Ascending aorta (tissue), 2 donors: ENCODE measurements at places on chromosomes 5 and 9.

- no peak for DNase-seq
These were observed 318.4 kb upstream of the PANK3 start for GRCh38 chr5:168897387-168898122.

GRCh38 chr5:162323466-162323865 is 255.9 kb downstream of the GABRG2 start:
- DNase-seq, result no peak

DNA sequence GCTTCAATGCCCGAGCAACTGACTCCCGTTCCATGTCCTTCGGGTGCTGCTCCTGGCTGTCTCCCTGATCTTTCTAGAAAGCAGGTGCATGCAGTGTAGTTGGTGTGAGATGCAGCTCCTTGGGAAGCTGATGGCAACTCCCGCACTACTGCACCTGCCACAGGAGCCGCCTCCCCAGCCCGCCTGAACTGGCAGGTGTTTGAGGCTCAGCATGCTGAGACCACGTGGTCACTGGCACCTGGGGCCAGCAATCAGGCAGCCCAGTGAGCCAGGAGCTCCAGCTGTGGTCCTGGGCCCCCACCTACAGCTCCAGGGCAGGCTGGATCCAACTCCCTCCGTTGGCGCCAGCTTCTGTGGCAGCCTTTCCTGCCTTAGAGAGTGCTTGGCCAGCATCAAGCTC is 111.5 kb downstream of the ICE1 start:
- DNase-seq, result no peak

- no peak for DNase-seq
These were observed 100.4 kb downstream of the OSTF1 start for GRCh38 chr9:75188756-75189155.

DNA sequence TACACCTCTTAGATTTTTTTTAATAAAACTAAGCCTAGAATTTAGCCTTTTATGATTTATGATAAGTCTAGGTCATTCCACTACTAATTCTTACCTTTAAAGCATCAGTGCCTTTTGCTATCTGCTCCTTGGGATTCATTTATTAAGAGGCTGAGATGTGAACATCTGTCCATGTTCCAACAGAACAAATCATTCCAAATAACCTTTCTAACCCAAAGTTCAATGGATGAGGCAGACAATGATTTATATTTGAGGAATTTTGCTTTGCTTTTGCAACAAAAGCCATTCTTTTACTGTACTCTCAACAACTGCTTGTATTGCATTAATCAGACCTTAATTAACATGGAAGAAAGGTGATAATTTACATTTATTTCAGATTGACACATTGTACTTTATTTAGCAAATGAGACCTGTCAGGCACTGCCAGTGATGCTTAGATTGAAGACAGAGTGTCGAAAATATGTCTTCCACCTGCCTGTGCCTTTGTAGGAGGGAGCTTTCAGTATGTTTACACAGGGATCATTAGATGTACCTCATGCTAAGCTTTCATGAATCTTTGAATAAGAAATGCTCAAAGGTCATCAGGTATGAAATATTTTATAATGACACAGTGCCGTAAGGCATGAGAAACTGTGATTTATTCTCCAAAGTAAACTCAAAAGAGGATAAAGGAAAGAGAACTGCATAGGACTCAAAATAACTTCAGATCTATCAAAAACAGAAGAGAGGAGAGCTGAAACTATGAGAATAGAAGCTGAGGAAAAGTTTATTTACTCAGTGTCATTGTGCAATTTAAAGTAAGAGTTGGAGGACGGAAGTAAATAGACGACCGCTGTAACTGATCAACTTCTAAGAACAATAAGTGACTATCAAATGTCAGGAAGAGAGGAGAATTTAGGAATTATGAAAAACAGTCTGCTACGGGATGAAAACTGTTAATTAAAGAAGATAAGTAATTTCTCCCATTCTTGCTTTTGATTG is 36.7 kb upstream of the IZUMO3 start:
- DNase-seq, result no peak

- no peak for DNase-seq
These were observed 96.2 kb downstream of the RXRA start for GRCh38 chr9:134422301-134423090.

DNA sequence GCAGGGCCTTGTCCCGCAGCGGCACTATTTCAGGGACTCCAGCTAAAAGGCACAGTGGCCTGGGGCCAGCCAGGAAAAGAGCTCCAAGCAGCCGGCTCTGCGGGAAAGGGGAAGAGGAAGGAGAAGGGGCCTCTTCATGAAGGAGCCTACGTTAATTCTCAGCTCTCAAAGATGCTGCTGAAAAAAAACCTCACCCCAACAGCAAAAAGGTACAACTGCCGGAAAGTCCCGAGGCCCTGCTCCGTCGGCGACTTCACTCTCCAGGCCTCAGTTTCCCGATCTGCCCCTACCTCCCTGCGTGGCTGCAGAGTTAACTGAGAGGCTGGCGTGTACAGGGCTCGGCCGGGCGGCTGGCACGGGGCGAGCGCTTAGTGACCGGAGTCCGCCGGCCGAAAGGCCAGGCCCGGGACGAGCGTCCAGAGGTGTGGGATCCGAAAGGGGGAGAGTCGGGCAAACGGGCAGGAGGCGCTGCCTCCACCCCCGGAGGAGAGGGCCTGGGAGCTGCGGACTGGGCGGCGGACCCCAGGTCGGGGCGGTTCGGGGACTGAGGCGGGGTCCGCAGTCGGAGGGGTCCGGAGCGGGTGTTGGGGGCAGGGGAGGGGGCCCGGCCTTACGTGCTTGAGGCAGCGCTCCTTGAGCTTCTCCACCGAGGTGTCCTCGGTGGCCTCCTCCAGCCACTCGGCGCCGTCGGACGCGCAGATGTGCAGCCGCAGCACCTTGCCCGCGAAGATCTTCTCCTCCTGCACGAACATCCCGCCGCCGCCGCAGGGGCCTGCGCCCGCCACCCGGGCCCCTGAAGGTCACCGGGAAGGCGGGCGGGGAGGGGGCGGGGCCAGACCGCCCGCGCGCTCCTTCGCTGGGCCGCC is 529 bp downstream of the UBAC1 start:
- DNase-seq, result no peak

DNA sequence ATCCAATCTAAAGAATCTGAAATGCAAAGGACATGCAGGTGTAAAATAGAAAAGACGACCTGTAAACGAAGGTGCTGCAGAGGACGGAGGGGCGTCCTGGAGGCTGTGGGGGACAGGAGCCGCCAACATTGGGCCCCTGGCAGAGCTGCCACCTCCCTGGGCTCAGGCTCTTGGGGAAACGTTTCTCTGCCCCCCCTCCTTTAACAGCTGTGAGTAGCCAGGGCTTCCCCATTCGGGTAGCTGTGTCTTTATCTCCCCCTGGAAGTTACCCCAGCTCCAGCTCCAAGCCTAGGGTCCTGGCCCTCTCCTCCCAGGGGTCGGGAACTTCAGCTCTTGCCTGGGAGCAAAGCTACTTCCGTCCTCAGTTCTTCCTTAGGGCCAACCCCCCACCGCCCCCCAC is 51.5 kb downstream of the PSD2 start:
- no peak for DNase-seq

DNA sequence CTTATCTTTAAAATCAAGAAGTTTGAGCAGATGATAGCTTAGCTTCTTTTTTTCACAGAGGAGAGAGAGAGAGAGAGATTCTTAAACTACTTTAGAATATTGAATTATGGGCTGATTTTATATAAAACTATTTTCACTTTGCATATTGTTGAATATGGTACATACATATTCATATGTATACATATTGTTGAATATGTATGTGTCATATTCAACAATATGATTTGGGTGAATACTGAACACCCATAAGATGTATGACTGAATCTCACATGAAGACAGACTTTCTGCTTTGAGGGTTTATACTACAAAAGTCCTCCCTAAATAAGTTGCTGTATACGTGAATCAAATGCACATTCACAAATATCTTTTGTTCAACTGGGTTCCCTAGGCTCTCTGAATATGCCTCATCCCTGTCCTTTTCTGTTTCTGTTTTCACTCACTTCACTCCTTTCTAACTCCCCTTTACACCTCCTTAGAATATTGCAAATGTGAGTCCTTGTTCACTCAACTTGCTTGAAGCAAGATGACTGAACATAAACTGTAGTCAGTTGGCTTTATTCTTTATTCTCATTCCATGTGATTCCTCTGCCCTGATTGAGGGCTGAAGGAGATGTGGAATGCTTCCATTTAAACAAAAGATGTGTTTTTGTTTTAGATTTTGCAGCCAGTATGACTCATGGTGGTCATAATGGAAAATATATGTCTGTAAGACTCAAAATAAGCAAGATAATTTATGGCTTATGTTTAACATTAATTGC is 225.4 kb upstream of the DAB2 start:
- no peak for DNase-seq

DNA sequence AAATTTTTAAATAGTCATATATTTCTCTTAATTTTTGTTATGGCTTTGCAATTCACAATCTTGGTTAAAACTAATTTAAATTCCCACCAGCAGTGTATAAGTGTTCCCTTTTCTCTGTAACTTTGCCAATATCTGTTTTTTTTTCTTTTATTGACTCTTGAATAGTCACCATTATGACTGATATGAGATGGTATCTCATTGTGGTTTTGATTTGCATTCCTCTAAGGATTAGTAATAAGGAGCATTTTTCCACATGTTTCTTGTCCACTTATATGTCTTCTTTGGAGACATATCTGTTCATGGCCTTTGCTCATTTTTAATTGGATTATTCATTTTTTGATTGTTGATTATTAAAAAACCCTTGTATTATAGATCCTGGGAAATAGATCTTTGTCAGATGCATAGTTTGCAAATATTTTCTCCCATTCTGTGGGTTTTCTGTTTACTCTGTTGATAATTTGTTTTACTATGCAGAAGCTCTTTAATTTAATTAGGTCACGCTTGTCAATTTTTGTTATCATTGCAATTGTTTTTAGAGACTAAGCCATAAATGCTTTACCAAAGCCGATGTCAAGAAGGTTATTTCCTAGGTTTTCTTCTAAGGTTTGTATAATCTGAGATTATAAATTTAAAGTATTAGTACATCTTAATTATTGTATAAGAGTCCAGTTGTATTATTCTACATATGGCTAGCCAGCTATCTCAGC is 610.9 kb downstream of the CHSY3 start:
- DNase-seq, result no peak

GRCh38 chr9:12276505-12276904 is 416.7 kb upstream of the TYRP1 start:
- DNase-seq, result no peak

DNA sequence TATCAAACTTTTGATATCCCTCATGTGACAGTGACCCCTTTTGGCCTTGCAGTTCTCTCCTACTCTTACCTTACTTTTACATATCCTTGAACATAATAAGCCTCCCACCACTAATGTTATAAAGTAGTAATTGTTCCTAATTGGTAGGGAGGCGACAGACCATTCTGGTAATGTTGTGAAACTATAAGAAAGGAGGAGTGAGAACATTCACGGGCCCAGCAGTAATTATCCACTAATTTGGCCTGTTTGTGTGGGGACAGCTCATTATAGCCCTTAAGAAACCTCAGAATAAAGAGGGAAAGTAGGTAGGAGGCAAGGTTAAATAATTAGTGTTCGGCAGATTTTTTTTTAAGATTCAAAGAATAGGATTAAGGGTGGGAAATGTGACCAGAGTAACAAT is 1046.5 kb upstream of the ARRDC3 start:
- no peak for DNase-seq

GRCh38 chr9:97772145-97772544 is 75.0 kb upstream of the XPA start:
- no peak for DNase-seq

DNA sequence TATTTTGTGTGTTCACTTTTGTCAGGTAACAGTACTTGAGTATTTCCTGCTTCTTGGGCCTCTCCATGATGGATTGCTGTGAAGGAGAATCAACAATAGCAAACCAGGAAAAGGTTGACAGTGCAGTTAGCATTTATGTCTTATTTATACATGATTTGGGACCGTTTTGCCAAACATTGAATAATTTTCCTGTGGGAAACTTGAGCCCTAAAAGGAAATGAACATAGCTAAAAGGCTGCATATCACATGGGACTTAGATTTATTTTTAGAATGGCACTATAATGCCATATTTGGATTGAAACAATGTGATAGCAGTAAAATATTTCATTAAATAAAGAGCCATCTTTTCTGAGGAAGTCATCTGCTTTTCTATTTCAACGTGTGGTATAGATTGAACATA is 15.3 kb downstream of the GPR21 start:
- DNase-seq, result no peak
